ENCODE measurements at places on chromosomes 7 and 10.

DNA sequence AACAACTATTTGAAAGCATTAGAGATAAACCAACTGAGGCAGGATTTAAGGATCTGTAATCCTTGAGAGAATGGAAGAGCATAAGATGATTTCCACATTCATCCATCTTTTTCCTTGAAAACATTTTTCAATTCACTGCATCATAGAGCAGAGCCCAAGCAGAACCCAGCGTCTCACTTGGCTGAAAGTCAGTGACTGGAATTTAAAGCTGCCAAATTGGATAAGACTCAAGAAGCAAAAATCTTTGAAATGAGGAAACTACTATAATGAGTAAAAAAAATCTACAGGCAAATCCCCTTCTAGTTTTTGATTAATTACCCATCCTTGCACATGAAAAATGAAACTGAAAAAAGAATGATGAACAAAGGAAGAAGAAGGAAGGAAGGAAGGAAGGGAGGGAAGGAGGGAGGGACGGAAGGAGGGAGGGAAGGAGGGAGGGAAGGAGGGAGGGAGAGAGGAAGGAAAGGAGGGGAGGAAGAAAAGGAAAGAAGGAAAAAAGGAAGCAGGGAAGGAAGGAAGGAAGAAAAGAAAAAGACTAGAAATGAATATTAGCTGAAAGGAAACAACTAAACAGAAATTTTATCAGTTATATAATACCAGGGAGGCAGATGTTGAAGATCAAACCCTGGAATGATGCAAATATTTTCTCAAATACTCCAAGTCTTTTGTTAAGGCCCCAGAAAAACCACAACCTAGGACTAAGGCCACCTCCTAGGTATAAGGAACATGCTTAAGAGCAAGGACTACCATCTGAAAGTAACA is 336.3 kb upstream of the MAGI2 start:
- no peak for DNase-seq

- DNase-seq = no peak
Observed at GRCh38 chr7:16685535-16685934, 39.6 kb downstream of the BZW2 start.

- DNase-seq = no peak
Observed at GRCh38 chr7:112266595-112267270, 60.2 kb downstream of the ZNF277 start.

GRCh38 chr7:99563650-99564049 is 5.2 kb downstream of the ZNF655 start:
- no peak for DNase-seq

Measured in KG1 (cell line).